Central memory CD4-positive, alpha-beta T cell (primary cell): ENCODE measurements at places on chromosomes 3 and 15.

DNA sequence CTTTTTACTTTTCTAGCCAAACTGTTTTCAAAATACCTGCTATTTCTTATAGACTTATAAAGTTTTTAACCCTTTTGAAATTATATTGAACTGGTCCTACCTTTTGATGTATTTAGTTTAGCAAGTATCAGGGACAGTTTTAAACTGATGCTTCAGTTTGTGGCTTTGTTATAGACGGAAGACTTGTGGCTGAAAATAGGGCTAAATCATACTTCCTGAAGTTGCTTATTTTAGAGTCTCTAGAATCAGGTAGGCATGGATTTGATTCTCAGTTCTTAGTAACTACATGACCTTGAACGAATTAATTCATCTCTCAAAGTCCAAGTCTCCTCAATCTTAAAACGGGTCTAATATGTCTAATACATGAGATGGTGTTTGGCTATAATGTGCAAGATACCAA lies 322.8 kb downstream of the RAP2B start:
- no peak for DNase-seq

DNA sequence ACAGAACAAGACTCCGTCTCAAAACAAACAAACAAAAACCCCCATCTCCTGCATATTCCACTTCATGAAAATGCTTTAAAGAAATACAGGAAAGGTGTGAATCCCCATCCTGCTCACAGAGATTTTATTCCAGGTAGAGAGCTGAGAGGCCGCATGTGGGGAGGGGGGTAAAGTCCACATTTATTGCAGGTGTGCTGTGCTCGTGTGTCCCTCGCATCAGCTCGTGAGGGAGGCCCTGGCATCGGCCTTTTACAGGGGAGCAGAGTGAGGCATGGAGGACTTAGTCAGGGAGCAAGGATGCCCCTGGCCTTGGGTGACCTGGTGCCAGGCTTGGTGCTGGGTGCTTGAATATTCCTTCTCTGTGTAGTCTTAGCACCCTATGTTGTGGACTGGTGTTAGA lies 413.5 kb upstream of the C2CD4B start:
- DNase-seq: no peak

- no peak for DNase-seq
Measured at GRCh38 chr3:150755902-150756301, 7.1 kb downstream of the SIAH2 start.

DNA sequence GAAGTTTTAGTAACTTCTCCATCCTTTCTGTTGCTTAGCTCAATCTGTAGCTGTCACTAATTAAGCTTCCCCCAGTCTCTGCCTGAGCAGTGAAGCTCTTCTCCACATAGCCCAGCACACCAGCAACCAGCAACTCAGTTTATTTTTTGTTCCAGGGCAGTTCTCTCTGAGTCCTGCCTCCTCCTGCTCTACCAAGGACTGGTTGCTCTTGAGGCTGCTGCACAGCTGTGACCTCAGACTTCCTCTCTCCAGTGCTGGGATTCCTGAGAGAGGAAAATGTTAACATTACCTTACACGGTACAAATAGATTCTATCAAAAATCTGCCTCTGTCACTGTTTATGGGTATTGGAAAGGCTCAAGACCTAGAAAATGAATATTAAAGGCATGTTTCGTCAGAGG lies 294.7 kb downstream of the OXSM start:
- no peak for DNase-seq

DNA sequence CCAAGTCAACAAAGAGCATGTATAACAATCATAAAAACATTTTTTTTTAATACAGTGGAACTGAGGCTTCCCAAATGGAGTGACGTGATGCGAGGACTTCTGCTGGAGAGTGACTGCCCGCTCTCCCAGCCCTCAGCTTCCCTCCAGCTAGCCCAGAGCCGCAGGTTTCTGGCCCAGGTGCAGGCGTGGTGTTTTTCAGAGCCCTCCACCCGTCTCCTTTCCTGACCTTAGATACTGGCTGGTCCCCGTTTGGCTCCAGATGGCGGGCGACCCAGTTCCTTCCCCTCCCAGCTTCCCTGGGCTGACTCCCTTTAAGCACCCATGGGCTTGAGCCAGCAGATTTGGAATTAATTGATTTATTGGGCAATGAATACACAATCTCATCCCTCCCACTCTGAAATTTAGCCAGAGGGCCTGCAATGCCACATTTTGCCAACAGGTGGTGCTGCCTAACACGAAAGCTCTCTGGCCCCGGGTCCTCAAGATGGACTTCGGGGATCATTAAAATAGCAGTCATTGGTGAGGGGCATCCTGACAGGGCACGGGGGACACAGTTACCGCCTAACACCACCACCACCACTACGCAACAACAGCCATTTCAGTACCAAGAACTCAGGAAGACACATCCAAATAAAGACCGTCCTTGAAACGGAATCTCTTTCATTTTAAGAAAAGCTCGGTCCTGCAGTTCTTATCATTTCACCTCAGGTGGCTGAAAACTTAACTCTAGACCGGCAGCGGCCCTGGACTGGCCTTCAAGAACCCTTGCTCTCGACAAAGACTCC lies 47.5 kb upstream of the MUC4 start:
- DNase-seq: peak; percentile 59

DNA sequence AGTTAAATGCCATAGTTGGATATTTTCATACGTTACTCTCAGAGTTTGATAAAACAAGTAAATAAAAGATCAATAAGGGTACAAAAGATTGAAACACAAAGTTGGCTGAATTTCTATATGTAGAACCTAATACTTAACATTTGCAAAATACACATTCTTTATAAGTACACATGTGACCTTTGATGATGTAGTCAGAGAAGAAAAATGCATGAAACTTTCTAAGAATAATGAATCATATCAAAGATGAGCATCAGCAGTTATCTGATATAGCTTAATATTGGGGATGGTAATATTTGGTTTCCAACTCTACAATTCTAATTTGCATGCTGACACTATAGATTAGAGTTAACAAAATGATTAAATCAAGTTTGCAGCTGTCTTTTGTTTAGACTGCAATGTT lies 188.0 kb upstream of the TGFBR2 start:
- DNase-seq: no peak

DNA sequence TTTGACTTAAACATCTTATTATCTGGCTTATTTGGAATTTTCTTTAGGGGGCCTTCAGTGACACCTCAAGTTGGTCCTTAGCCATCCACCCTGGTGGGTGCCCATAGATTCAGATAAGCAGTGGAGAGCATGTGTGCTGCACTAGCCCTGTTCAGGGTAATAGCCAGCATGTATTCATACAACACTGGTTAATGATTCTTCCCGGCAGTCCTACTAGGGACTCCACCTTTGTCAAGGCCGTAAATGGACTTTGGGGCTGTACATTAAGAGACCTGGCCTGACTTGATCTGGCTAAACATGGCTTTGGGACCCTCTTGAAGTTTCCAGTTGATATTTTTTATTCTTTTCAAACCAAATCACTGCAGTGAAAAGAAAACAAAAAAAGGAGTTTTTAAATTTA lies 125.8 kb downstream of the PTPRG start:
- DNase-seq: no peak

DNA sequence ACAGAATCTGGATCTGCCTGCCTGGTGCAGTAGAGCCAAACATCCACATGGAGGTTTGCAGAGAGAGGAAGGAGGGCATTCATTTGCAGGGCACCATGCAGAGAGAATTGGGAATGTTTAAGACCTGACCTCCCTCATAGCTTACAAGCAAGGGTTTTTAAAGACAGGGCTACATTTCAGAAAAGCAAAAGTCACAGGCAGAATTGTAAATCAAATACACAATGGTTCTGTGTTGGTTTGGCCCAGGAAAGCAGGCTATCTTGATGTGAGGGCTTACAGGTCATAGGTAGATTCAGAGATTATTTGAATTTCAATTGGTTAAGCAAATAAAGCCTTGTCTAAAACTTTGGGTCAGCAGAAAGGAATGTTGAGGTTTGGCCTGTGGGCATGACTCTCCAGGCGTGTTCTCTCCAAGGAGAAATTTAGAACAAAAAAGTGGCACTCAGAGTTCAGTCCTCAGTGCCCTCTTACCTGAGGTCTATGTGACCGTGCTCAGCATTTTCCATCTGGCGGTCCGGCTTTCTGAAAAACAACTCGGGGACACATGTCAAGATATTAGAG lies 91.5 kb downstream of the CD47 start:
- no peak for DNase-seq

GRCh38 chr15:59111251-59111650 lies 6.3 kb downstream of the CCNB2 start:
- no peak for DNase-seq

DNA sequence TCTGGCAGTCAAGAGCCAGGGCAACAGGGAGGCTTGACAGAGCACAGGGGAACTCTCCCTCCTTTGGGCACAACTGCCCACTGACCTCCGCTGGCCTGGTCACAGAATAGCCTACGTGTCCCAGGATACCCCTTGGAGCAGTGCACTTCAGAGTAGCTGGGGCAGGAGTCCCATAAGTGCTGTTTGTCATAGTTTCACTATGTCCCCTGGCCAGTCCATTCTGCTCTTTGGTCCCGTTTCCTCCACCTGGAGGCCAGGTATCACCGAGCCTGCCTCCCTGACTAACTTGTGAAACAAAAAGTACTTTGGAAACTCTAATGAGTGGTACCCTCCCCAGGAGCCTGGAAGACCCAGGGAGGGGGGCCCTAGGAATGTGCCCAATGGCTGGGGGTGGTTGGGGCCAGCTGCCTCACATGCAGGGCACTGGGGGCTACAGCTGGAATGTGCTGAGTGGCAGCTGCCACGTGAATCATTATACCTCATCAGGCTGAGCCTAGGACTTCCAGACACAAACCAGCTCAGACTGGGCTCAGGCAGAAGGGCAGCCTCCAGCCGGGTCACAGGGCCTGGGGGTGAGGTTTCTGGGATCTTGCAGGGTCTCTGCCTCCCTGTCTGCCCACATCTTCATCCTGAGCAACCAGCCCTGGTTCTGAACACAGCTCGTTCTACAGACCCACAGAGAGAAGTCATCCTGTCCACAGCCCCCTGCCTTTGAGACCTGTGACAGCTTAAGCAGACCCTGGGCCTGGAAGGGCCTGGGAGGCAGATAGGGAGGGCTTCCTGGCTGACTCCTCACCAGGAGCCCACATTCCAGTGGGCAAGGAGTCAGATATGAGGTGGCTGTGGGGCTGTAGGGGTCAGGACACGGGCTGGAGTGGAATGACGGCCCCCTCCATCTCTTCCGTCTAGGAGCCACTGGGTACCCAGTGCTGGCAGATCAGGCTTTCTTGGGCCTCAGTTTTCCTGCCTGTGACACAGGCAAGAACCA lies 914 bp upstream of the PTH1R start:
- no peak for DNase-seq

- DNase-seq: no peak
Measured at GRCh38 chr3:17602126-17602525, 140.3 kb downstream of the TBC1D5 start.
